Fibroblast of gingiva (primary cell): ENCODE measurements at places on chromosomes 7 and 10.

GRCh38 chr10:126588024-126588423, 82.5 kb downstream of the C10orf90 start:
- DNase-seq, result no peak

GRCh38 chr7:1078519-1078918, 9.4 kb upstream of the GPER1 start:
- DNase-seq, result no peak

- no peak for DNase-seq
Measured at GRCh38 chr7:98681511-98681910, 64.4 kb downstream of the NPTX2 start.

DNA sequence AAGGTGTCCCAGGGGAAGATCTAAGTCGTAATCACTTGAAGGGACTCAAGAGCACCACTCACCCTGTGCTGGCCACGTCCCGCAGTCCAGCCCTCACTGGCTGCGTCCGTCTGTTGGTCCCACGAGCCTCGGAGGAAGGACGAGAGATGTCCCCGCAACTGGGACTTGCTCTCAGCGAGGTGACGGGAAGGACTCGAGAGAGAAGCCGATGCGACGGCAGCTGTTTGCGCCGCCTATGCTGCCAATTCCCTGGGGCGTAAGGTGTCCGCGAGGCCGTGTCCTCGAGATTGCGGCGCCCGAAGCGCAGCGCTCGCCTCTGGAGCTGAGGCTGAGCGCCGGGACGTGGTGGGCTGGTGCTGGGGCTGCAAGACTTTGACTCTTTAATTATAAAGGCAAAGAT, 100.6 kb upstream of the SEMA3E start:
- DNase-seq, result no peak

- no peak for DNase-seq
Measured at GRCh38 chr10:51658000-51658399, 41.4 kb downstream of the CSTF2T start.

DNA sequence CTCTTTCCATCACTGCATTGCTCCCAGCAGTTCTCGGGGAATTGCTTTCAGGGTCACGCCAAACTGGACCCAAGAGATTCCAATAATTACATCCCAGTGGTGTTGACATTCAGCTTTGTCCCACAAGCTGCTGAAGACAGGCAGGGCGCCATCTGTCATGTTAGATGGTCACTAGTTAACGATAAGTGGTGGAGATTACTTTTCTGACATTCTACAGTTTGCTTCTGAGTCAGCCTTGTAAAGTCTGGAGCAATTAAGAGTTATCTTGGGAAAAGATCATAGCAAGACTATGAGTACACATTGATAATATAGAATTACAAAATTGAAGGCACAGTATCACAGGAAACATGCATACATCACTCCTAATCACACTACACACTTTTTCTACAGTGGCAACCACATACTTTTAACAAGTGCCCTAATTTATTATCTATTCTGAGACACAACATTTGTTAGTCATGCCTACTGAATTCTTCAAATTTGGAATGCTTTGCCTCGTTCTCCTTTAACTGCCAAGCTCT, 41.9 kb downstream of the SEMA3C start:
- DNase-seq, result no peak

DNA sequence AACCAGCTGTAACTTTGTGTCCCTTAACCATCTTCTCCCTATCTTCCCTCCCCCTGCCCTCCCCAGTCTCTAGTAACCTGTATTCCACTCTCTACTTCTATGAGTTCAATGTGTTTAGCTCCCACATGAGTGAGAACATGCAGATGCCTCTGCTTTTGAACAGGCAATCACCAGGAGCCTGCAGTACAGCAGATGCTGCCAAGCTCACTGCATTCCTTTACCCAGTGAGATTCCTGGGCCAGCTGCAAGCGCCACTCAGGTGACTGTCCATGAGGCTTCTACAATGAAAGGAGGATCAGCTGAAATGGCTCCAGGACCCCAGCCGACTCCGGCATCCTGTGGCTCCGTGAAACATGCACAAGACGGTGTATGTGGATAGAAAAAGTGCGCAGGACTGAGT, 15.7 kb downstream of the GRID1 start:
- no peak for DNase-seq

GRCh38 chr7:2192831-2193534, 39.8 kb downstream of the MAD1L1 start:
- DNase-seq, result no peak

DNA sequence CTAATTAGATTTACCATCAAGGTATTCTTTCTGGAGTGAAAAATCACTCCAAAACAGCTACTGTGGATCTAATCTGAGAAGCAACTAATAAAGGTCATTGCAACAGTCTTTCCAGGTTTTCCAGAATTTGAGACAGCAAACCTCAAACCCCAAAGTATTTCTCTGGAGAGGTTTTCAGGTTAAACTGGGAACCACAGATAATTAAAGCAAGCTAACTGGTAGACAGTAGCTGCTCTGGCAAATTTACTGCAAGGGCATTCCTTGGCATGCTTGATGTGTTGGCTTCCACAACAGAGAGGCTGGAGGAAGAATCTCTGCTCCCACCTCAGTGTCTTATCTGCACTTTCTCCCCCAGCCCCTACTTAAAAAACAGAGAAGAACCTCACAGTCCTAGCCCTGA, 140.0 kb upstream of the NRBF2 start:
- no peak for DNase-seq

- no peak for DNase-seq
Measured at GRCh38 chr7:64881461-64882287, 21.4 kb upstream of the ZNF273 start.

DNA sequence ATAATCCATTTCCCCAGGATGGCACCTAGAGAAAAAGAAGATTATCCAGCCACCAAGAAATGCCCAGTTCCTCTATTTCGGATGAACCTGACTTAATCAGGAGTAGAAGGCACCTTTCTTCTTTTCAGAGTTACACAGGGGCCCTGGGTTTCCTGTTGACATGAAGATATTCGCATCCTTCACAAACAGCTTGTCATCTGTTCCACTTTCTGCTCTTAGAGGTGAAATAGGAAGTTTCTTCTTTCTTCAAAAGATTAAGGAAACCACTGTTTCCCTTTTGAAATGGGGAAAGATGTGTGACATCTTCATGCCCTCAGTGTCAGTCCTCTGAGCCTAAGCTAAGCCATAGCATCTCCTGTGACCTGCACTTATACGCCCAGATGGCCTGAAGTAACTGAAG, 39.1 kb upstream of the RAB18 start:
- no peak for DNase-seq

- no peak for DNase-seq
Measured at GRCh38 chr7:139397192-139397591, 37.5 kb downstream of the LUC7L2 start.

DNA sequence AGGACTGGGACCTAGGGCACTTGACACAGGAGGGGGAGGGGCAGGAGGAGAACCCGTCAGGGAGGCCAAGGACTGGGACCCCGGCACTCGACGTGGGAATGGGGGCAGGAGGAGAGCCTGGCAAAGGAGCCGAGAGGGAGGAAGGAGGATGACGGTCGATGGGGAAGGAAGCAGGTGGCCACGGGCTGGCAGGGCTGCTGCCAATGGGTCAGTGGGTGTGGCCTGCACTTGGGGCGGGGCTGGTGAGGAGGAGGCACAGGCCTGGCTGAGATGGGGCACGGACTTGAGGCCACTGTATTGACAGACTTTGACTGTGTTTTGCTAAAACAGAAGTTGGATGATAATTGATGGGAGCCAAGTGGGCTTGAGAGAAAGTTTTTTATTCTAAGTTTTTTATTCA, 68.9 kb downstream of the RBM33 start:
- no peak for DNase-seq

GRCh38 chr7:17411922-17412321, 113.5 kb downstream of the AHR start:
- DNase-seq, result no peak

DNA sequence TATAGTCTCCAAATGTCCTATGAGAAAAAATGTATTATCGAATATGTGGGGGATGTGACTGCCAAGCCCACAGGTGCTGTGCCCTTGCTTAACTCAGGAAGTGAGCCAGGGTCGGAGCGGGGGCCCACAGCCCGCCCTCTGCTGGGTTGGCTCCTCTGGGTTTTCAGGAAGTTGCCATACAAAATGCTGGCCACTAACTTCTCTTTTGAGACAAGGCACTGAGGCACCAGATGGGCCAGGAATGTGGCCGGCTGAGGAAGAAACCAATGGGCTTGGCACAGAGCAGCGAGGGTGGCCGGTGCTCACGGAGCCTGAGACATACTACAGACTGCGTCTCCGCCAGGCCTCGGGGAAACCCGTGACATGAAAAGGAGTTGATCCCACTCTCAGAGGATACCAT, 58.9 kb downstream of the FAM53B start:
- no peak for DNase-seq

DNA sequence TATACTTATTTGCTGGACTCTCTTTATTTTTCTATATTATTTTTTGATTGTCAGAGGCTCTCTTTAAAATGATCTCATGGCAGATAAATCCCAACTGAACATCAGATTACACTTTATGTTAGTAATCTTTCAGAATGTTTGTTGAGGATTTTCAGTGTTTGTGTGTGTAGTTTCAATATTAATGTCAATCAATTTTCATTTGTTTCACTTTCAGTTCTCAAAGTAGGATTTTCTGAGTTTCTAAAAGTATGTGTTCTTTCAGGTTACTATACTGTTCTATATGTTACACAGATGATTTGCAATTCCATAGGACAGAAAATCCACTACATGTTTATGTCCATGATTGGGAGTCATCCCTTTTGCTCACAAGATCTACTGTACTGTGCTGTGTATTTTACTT, 311.9 kb upstream of the POT1 start:
- no peak for DNase-seq

DNA sequence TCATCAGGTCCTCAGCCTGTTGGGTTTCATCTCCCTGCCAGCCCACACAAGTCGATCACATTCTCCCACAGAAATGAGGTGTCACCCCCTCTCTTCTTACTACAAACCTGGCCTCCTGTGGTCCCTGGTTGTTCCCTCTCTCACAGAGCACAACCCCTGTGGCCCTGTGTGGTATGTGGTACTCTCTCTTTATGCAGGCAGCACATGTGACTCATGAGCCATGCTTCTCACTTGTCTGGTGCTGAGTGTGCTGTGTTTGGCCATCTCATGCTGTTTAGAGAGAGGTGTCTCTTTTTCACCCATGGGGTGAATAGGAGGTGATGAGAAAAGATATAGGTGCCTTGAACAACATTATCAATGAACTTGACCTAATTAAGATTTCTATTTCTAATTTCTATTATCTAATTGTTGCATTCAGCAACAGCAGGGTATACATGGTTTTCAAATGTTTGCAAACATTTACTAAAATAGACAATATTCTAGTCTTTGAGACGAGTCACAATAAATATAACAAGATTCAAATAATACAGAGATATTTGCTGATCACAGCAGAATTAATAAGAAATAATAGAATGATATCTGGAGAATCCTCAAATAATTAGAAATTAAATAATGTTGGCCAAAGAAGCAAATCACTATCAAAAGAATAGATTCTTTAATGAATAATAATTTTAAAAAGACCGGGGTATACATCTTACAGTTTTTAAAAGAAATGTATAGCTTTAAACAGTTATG, 633.8 kb upstream of the IGFBP3 start:
- DNase-seq, result no peak

GRCh38 chr10:83680470-83680891, 458.8 kb upstream of the GHITM start:
- DNase-seq, result no peak

GRCh38 chr7:101864039-101864438, 46.6 kb downstream of the CUX1 start:
- DNase-seq, result no peak

DNA sequence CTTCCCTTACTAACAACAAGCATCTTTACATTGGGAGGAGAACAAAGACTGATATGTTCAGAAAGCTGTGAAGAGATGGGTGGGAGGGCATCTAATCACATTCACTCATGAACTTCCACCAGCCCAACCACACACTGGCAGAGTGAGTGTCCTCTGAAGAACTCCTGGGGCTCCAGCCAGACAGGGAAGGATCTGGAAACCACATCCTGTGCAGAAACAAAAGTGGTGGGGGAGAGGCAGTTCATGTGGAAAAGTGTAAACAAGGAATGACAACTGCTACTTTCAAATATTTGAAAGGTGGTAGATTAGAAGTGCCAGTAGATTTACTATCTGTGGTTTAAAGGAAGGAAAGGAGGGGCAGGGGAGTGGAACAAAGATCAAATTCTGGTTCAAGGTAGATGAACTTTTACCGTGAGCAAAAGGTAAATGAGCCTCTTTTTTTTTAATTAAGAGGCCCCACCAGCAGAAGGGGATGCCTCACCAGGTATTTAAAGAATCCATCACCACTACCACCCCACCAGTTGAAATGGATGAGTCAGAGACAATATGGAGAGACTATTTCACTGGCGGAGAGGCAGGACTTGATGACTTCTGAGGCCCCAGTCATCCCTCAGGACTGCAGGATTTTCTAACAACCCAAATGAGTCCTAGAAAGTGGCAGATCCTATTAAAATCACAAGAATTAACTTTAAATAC, 34.5 kb downstream of the GOT1 start:
- DNase-seq, result peak; percentile 46

- DNase-seq, result no peak
Measured at GRCh38 chr7:2253021-2253420, 11.0 kb downstream of the NUDT1 start.

GRCh38 chr10:86904600-86904999, 52.8 kb downstream of the MMRN2 start:
- no peak for DNase-seq

DNA sequence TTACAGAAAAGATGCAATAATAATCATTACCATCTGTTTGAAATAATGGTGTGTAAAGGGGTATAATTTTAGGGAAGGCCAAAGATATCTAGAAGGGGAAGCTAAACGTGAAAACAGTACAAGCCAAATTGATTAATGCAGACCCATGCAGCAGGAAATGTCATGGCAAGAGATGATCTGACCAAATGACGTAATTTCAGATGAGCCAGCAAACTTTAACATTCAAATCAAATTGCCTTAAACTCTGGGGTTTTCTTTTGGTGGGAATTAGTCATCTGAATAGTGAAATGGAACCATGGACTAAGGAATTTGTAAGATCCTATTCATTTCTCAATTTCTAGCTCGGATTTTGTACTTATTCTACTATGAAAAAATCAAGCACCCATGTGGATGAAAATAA, 21.4 kb upstream of the SCIN start:
- DNase-seq, result peak; percentile 53

- no peak for DNase-seq
Measured at GRCh38 chr10:35135861-35136260, 9.2 kb downstream of the CREM start.

- no peak for DNase-seq
Measured at GRCh38 chr7:99791021-99791420, 7.0 kb upstream of the CYP3A4 start.

DNA sequence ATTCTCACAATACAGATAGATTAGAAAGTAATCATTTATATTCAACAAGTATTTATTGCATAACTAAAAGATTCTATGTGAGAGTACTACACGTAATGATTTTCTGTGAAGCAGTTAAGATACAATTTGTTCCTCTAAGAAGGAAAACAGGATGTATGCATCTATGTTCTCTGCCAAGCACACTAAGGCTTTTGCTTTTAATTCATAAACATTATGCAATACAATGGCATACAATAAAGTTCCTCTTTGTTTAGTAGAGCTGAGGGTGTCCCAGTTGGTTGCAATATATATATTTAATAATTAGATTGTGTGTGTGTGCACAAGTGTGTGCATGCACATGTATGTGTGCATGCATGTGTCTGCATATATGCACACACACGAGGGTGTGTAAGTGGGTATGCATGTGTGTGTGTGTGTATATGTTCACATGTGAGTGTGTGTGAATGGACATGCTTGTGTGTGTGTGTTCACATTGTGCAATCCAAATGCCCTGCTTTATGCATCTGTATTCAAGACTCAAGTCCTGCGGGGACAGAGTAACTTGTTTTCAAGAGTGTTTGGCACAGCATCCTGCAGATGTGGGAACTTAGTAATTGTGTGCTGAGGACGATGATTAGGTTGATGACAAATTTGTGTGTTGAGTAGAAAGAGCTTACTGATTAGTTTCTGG, 481.5 kb upstream of the KLF6 start:
- DNase-seq, result peak; percentile 87
